ENCODE measurements at places on chromosomes 1 and 21. TPM values are rescaled to one million over a fixed set of nuclear protein-coding genes. Genes with fewer than 3 reads are reported as not detected.

OR2T34 gene
- total RNA-seq: not detected

CFH gene
- total RNA-seq: 95.7 TPM

AIDA gene
- total RNA-seq: 53.4 TPM

PER3 gene
- total RNA-seq: 1.3 TPM

IL20 gene
- not detected for total RNA-seq

IGFN1 gene
- total RNA-seq: under 0.01 TPM

CHIT1 gene
- not detected for total RNA-seq
